Mammary epithelial cell (primary cell): ENCODE measurements at places on chromosomes 2 and 18. TPM values are rescaled to one million over a fixed set of nuclear protein-coding genes. Genes with fewer than 3 reads are reported as not detected.

The MYCN gene
- not detected for polyA plus RNA-seq

The ITGB6 gene
- 162 TPM for polyA plus RNA-seq

The LRP1B gene
- 0.03 TPM for polyA plus RNA-seq

The SOWAHC gene
- polyA plus RNA-seq, result 12.6 TPM

The DNAJC10 gene
- polyA plus RNA-seq, result 31.4 TPM

The PRKAG3 gene
- polyA plus RNA-seq, result not detected

The DCDC2C gene
- not detected for polyA plus RNA-seq

The CENPA gene
- polyA plus RNA-seq, result 21.4 TPM

GRCh38 chr2:85936421-85937068 is 47.8 kb upstream of the ST3GAL5 start:
- DNase-seq, result no peak

- no peak for DNase-seq
Observed at GRCh38 chr18:6627645-6628044, 101.9 kb upstream of the ARHGAP28 start.

DNA sequence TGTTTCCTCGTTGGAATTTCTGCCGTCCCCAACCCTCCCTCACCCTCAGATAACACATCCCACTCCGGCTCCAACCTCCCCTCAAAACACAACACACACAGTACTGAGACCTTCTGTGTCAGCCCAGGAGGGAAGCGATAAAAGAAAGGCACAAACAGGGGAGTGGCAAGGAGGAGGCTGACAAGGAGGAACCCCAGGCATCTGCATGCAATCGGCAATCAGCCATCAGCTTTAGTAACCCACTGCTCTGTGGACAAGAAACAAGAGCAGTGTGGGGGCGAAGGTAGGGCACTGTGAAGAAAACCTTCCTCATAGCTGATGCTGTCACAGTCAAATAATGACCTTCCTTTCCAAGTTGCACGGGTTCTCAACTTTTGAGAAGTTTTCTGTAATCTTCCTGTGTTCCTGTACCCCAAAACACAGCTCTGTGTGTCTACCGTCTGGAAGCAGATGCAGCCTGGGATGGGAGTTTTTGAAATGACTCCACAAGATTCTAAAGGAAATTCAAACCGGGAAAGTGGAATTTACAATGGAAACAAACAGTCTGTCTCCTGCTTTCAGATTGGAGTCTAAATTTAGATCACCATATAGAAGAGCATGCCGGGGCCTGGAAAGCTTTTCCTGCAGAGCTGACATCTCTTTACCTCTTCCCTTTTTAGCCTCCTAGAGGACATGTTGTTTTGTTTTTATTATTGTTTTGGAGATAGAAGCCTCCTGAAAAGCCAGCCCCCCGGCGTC is 16.4 kb upstream of the LPIN2 start:
- no peak for DNase-seq

GRCh38 chr2:10977621-10978020 is 65.9 kb downstream of the KCNF1 start:
- no peak for DNase-seq

DNA sequence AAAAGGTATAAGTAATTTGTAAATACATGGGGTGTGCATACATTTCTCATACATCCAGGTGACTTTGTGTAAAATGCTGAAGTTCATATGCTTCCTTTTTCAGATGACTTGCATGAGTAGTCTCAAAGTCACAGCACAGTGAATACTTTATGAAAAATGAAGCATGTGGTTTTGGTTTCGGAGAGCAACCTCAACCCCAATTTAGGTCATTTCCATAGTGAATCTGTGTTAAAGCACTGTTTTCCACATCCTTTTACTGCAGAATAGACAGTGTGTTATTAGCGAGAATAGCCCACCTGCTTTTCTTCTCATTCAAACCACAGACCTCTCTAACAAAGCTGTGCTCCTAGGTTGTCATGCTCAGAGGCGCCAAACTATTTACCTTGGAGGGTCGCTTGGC is 204.4 kb upstream of the RASGRP3 start:
- no peak for DNase-seq

DNA sequence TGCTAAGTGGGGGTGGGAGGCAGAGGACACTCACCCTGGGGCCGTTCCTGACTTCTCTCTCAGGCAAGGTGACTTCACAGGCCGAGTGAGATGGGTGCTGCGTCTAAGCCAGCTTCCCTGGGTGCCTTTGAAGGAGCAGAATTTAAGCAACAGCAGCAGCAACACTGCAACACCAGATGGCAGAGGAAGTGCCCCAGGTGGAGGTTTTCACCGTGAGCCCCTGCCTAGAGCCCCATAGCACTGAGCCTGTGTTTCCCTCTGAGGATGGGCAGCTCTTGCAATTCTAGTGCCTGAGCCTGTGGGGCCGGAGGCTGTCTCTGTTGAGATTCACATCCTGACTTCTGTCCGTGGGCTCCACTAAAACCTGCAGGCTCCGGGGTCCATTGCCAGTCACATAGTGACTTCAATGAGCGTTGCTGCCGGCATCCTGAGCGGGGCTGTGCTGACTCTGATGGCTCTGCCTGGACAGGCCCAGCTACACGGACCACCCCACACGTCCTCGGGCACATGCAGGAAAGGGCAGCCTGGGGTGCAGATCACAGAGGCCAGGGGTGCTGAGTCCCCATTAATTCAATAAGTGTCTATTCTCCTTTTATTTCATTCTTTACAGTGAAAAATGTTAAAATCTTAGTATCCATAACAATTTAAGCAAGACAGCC is 218.8 kb downstream of the SNTG2 start:
- DNase-seq, result no peak

GRCh38 chr18:51321696-51322095 is 124.2 kb upstream of the MEX3C start:
- DNase-seq, result peak; percentile 85

- no peak for DNase-seq
Observed at GRCh38 chr18:8496186-8496585, 113.1 kb upstream of the RAB12 start.

GRCh38 chr2:157149270-157149669 is 108.2 kb upstream of the GALNT5 start:
- no peak for DNase-seq

DNA sequence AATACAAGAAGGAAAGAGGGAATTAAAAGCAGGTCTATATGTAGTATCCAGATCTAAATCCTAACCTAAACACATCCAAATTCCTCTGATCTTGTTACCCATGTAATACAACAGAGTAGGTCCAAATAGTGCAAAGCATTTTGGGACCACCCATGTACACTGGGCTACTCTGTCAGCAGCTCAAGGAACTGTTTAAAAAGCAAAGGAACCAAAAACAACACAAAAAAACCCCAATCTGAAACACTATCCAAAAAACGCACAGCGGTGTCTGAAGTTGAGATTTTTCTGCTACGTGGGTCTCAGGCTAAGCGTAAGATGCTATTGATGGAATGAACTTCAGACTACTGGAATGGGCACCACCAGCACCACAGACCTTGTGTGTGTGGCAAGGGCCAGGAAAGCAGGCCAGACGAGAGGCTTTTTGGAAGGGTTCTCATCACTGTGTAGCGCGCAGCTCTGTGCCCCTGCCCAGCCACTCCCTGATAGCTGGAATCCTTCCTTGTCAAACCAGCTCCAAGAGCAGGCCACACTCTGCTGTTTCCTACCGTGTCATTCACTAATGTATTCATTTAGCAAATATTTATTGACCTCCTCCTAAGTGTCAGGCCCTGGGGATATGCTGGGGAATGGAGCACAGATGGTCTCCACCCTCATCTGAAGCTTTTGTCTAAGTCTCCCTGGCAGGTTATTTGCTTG is 101.4 kb downstream of the COLEC12 start:
- DNase-seq, result no peak

DNA sequence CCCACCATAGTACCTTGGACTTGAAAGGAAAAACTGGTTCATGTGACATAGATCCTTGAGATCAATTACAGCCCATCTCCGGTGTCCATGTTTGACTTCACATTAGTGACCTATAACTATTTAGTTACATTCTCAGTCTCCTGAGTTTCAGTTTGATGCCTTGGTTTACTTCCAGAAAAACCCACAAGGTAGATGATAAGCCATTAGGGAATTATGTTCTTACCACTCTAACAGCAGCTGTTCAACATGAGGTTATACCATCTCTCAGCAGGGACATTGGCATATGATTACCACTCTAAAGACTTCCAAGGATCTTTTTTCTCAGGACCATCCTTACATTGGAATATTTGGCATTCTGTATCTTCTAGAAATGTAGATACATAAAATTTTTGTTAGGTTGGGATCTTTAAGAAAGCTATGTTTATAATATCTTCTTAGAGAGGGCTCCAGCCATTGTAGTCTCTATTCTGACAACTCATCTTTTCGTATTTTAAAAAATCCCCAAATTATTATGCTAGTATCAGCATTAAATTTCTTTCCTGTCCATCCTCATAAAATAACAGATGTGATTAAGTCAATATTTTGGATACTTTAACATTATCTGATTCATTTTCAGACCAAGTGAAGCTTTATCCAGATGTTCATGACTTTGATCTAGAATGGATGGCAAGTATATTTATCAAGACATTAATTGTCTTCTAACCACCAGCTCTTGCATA is 258.9 kb downstream of the RDH14 start:
- DNase-seq, result no peak

GRCh38 chr2:239765076-239765845 is 259.9 kb downstream of the NDUFA10 start:
- DNase-seq, result no peak

- no peak for DNase-seq
Observed at GRCh38 chr2:3643371-3644245, 14.4 kb upstream of the ALLC start.

- DNase-seq, result peak; percentile 21
Observed at GRCh38 chr18:35095983-35096676, 54.9 kb downstream of the MAPRE2 start.

GRCh38 chr2:222322236-222322635 is 23.4 kb upstream of the PAX3 start:
- no peak for DNase-seq

GRCh38 chr2:74099835-74100234 is 47.9 kb downstream of the BOLA3 start:
- DNase-seq, result no peak

- DNase-seq, result no peak
Observed at GRCh38 chr2:103008586-103008985, 246.8 kb downstream of the TMEM182 start.

DNA sequence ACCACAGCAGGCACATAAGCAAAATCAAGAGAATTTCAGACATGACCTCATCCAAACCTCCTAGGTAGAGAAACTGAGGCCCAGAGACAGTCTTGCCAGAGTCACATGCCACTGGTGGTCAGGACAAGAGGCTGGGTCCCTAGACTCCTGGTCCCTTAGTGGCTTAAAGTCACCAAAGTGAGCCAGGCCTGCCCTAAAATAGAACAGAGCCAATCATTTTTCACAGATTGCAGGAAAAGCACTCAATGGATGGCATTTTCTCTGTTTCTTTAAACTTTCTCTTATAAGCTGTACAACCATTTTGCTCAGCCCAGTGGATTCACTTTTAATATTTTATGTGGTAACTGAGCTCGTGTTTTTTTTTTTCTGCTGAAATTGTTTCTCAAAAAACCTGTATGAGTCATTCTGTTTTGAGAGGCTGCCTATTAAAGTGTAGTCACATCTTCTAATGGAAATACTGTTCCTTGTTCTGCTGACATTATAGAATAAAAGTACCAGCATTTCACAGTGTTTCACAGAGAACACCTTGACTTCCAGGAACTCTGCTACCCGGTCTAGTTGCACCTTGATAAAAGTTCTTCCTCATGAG is 29.6 kb downstream of the STEAP3 start:
- peak; percentile 66 for DNase-seq

DNA sequence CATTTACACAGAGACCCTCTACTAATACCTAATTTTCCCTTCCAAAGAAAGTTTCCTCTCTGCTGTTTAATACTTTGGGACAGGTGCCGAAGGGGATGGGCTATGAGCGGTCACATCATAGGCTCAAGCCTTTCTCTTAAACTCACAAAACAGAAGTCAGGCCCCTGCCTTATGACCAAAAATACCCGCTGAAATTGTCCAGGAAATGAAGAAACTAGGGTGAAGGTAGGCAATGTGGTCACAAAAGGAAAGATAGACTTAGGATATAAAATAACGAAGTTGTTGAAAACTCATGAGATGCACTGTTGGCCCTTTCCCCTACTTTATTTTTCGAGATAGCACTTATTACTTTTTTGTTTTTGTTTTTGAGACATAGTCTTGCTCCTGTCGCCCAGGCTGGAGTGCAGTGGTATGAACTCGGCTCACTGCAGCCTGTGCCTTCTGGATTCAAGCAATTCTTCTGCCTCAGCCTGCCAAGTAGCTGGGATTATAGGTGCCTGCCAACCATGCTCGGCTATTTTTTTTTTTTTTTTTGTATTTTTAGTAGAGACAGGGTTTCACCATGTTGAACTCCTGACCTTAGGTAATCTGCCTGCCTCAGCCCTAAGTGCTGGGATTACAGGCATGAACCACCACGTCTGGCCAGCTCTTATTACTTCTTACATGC is 16.3 kb downstream of the SLC8A1 start:
- DNase-seq, result no peak

- no peak for DNase-seq
Observed at GRCh38 chr2:217398860-217399259, 539.0 kb upstream of the TNP1 start.

GRCh38 chr2:64989982-64990614 is 899 bp downstream of the SLC1A4 start:
- no peak for DNase-seq

DNA sequence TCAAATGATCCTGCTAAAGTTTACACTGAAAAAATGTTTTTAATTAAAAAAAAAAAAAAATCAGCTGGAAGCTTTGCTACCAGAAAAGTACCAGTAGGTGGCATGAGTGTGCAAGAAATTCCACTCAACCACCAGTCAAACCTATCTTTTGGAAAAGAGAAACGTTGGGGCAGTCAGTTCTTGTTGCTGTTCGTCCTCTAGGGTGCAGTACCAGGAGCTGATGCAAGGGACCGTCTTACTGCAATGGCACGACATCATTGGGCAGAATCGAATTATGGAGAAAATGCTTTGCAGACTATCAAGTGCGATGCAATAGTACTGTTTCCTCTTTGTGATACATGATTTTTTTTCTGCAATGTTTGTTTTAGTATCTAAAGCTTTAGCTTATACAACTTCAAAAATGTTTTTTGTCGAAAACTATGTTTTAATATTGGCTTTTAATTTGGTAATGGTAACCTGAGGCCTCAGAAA is 18.3 kb downstream of the YPEL5 start:
- DNase-seq, result peak; percentile 80

DNA sequence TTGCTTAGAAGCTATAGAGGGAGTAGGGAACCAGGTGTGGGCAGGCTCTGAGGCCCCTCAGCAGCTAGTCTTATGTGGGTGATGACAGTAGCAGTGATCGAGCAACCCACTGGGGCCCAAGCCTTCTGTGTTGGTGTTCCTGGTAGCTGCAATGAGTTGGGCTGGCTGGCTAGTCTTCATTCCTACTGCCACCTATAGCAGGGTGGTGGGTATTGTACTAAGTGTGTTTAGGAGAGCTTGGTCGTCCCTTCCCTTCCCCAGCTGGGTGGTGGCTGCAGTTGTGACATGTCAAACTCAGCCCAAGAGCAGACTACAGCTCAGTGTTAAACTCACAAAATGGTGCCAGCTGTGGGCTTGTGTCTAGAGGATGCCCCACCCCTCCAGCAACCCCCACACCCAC is 486.1 kb upstream of the UBE2E3 start:
- DNase-seq, result no peak
